CD4-positive, alpha-beta T cell (primary cell): ENCODE measurements at places on chromosomes 5 and 9. TPM values are rescaled to one million over a fixed set of nuclear protein-coding genes. Genes with fewer than 3 reads are reported as not detected.

DNA sequence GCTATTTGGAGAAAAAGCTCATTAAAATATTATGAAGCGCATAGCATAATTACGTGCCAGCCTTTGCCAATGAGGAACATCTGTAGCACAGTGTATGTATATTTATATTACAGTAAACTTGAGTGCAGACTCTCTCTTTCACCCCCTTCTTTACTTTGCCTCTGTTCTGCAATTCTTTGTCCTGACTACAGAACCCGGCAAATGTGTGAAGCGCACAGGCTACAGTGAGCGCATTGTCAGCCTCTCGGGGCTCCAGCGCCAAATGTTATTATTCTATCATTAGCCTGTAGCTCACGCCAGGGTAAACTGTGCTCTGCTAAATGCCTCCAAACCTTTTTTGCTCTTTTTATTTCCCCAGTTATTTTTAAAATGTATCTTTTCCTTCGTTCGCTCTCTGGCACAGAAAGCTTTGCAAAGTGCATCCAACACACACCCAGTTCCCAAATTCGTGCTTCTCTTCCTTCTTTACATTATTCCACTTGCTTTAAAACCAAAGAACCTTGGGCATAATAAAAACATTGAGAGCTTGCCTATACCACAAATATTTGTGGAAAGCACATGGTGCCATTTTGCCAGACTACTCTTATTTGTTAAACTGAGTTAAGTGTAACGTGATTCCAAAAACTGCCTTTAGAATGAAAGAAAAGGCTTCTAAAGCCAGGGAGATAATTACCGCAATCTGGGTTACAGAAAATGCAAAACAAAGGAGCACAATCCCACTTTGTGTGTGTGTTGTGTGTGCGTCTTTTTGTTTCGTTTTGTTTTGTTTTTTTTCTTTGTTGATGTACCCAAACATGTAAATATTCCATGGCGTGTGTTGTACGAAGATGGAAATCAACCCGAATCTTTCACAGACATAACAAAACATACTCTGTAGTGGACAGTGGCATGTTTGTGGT, 164.1 kb upstream of the MPDZ start:
- DNase-seq = no peak

DNA sequence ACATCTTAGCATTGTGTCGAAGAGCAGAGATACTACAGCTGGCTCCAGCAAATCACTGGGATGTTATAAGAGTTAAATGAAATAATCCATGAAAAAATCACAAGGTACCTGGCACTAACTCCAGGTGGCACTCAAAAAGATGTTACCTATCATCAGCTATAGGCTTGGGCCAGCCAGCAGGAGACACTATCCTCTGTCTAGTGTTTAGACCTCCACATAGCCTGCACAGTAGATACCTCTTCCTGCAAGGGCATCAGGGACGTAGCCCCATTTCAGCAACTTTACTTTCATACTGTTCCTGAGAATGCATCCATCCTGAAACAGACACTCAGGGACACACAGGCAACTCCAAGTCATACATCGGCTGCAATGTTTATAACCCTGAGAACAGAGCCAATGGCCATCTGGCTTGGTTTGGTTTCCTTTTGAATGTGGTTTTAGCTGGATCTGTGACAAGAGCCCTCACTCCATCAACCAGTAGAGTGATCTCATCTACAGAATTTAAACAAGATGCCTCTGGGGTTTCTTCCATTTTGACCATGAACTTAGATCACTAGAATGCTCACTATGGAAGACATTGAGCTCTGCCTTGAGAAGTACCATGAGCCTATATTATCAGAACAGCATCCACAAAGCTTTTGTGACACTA, 69.9 kb downstream of the TLE1 start:
- no peak for DNase-seq

DNA sequence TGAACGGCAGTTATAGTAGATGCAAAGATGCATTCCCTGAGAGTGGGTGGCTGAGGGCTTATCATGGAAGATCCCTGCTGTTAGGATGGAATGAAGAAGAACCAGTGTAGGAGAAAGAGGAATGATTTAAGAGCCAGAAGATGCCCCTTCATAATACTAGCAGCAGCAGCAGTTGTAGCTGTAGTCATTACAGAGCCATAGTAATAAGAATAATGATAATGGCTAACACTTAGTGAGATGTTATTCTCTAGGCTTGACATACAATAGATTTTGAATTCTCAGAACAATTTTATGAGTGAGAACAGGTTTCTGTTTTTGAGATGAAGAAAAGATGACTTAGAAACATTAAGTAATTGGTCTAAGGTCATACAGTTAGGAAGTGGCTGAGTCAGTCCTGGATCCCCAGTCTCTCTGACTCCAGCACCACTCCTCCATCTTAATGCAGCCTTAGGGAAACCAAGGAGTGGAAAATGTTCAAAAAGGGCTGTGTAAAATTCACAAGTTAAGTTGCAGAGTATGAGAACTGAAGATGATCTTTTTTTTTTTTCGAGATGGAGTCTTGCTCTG, 459.4 kb upstream of the SGCD start:
- no peak for DNase-seq

DNA sequence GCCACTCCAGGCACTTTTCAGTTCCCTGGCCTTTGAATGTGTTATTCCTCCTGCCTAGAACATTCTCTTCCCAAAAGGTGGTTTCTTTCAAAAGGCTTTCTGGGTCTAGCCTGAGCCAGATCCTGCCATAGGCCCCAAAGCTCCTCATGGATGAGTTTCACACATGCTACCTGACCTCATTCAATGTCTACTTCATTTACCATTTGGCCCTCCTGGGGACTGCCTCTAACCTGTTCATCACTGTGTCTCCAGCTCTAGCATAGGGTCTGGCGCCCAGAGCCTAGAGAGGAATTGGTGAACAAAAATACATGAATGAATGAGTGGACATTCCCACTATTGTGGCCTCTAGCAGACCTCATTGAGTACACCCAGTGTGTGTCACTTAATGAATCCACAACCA, 5.4 kb upstream of the P4HA2 start:
- DNase-seq = no peak

DNA sequence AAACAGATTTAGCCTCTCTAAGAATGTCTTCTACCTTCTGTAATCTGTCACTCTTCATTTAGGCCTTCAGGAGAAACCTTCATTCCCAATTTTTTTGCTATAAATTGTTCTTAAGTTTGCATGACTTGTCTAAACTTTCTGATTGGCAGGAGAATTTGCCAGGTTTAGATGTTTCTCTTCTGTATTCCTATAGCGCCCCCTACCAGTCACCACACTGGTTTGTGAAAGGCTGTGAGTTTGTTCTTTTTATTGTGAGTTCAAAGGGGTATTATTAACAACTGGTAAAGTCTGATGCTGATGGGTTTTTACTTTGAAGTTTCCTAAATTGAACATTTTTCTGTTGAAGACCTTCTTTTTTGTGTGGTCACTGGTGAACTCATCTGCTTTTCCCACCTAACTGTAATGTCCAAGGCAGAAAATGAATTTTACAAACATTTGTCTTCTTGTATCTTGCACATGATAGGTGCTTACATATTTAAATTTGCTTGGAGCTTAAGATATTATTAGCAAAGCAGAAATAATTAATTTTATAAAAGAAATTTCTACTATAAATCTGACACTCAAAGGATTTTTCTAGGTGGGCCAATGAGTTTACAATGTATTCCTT, 18.4 kb upstream of the F2RL2 start:
- DNase-seq = peak; percentile 62

DNA sequence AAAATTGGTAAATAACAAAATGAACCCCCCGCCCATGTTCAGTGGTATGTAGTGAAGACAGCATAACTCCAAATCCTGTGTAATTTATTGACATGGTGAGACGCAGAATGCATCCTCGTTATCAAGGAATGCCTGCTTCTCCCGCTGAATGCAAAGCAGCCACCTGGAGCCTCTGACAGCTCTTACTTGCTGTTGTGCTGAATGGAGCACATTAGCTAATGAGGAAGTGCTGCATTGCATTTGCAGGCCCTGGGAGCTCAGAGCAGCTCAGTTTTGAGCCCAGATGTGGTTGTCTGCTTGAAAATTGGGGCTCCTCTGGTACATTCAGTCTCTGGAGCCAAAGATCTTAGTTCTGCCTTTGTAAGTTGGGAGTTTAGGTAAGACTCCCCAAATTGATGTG, 28.9 kb downstream of the PLAC8L1 start:
- DNase-seq = no peak

- DNase-seq = no peak
Measured at GRCh38 chr9:99868845-99869244, 37.6 kb upstream of the STX17 start.

DNA sequence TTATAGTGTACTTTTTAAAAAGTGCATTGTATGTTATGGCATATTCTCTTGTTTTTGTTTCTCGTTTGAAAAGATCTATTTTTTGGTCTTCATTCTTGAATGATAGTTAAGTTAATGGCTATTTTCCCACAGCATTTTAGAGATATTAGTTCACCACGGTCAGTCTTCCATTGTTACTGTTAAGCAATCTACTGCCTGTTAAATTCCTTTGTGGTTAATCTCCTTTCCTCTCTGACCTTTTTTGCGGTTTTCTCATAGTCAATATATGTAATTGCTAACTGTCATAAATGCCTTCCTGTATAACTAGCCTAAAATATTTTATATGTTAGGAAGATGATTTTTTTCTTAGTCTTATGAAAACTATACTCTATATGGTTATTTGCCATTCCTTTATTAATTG, 250.8 kb upstream of the FBXL7 start:
- DNase-seq = no peak

GRCh38 chr5:146390469-146390868, 51.8 kb downstream of the POU4F3 start:
- DNase-seq = no peak

DNA sequence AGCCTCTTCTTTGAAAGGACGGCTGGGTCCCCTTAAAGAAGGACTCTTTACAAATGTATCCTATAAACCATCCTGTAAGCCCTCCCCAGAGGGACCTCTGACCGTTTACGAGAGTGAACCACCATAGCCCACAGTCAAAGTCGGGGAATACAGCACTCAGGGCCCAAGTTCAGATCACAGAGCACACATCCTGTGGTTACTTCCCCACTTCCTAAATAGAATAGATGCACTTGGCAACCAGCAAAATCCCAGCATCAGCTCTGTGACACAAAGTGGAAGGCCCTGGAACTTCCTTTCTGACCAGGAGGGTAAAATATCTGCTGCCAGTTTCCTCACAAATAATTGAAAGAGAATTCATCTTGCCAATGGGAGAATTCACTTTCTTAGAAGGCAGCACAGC, 6.9 kb upstream of the IGFBPL1 start:
- DNase-seq = no peak

DNA sequence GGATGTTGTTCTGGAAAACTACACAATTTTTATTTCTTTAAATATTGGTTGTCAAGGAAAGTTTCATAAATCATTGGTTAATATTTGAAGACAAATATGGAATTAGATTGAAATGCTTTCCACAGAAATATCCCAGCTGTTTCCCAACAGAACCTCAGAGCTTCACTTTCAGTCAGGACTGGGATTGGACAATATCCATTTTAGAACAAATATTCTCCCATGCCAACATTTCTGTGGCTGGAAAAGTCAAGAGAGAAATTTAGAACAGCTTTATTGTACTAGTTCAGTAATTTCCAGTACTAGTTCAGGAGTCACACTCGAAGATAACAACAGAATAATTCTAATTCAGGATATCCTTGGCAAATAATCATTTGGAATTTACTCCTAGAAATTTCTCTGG, 116.1 kb upstream of the TUT7 start:
- DNase-seq = no peak

GRCh38 chr5:42951293-42951840, 88.8 kb downstream of the ANXA2R start:
- DNase-seq = peak; percentile 81

DNA sequence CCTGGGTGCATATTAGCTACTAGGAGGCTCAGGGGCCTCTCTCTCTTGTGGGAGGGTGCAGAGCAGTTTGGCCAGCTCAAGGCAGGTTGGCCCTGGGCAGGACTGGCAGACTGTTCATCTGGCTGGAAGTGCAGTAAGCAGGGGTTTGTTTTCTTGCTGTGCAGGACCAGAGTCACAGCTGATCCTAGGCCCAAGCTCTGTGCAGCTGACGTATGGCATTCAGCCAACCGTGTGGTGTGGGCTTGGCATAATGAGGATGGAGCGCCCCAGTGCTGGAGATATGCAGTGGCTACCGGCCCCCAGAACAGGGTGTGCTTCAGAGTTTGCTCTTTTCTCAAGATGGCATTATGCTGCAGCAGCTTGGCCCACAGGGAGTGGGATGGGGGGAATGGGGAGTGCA, 31.0 kb upstream of the PHF24 start:
- DNase-seq = no peak

GRCh38 chr9:33377089-33377715, 25.2 kb downstream of the AQP7 start:
- no peak for DNase-seq

DNA sequence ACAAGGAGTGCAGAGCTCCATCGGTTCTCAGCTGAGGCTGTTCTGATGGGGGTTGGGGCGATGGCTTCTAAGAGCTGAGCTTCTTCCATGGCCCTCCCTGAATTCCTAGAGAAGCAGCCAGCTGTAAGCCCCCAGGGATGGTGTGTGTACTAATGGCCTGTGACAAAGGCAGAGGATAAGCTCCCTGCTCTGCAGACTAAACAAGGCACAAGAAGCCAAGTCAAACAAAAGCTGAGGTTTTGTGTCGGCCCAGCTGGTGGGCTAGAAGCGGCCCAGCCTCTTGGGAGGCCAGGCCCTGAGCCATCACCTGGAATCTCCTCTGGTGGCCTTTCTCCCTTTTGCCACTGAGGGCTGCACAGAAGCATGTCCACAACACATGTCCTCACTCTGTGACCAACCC, 75.0 kb upstream of the XPA start:
- DNase-seq = no peak

- DNase-seq = no peak
Measured at GRCh38 chr5:158843305-158843704, 256.4 kb downstream of the EBF1 start.

DNA sequence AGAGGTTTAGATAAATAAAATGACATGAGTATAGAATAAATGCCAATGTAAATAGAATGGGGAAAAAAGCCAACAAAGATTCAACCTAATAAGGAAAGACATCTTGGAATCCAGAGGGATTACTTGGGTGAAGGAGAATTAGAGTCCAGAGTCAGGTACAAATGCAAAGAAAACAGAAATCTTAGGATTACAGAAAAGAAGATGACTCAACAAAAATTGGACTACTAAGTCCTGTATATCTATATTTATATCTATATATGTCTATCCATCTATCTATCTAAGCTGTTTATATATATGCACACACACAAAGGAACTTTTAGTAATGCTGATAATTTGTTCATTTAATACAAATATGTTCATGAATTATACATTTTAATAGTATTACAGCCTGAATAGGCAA, 27.6 kb downstream of the FAM174A start:
- no peak for DNase-seq

DNA sequence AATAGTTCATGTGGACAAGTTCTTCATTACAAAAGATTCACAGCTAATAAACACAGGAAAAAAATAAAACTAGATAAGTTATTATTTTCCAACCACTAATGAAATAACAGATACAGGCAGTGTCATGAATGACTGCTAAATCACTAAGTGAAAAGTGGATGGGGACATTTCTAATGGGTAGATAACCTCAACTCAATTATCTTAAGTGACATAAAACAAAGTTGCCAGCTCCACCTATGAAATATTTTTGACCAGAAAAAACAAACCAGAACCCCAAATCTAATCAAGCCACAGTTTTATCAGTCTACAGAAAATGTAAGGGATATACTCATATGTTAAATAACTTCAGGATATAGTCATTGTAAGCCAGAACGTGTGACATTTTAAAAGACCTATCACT, 74.4 kb downstream of the AGTPBP1 start:
- no peak for DNase-seq

FAXDC2 gene
- not detected for total RNA-seq

KCNMB1 gene
- total RNA-seq = 0.06 TPM

PCDHA1 gene
- total RNA-seq = not detected

SLC46A2 gene
- total RNA-seq = not detected
